ENCODE measurements at places on chromosomes 7 and 10. TPM values are rescaled to one million over a fixed set of nuclear protein-coding genes. Genes with fewer than 3 reads are reported as not detected.

DNA sequence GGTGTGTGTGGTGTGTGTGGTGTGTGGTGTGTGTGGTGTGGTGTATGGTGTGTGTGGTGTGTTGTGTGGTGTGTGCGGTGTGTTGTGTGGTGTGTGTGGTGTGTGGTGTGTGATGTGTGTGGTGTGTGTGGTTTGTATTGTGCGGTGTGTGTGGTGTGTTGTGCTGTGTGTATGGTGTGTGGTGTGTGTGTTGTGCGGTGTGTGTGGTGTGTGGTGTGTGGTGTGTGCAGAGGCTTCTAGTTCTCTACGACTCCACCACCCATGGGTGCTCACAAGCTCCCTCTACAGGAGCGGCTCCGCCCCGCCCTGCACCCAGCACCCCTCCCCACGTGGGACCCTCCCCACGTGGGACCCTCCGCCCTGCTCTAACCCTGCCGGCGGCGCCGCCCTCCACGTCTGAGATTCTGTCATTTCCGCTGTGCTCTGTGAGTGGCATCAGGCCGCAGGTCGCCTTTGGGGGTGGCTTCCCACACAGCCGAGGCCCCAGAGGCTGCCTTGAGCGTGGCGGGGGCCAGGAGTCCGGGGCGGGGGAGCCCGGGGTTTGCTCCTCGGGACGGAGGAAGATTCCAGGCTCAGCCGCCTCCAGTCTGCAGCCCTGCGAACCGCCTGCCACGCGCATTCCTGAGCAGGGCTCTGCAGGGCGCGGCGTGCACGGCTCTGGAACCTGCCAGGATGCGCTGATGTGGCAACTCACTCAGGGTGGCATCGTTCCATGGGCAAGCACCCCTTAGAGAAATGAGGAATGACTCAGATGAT, 37.0 kb upstream of the DNAJB6 start:
- DNase-seq = no peak

The FAM25G gene
- total RNA-seq = not detected

DNA sequence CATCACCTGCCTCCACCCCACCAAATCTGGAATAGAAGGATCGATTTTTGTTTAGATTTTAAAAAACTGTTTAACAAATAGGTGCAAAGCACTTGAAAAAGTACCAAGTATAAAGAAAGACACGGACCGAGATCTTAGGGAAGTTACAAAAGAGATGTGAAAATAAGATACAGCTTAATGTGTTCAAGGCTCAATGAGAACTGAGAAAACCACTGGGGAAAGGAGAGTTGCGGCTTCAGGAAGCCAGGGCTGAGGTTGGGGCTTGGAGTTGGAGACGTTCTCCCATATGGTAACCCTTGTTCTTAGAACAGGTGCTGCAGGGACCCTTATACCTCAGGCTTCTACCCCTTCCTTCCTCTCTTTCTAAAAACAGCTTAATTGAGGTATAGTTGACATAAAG, 140.2 kb downstream of the FANK1 start:
- no peak for DNase-seq

The PNLIPRP2 gene
- not detected for total RNA-seq

- no peak for DNase-seq
Measured at GRCh38 chr10:7886056-7886455, 67.8 kb downstream of the TAF3 start.

GRCh38 chr10:16674147-16674703, 143.0 kb downstream of the RSU1 start:
- DNase-seq = no peak

The ZWINT gene
- 55.9 TPM for total RNA-seq

DNA sequence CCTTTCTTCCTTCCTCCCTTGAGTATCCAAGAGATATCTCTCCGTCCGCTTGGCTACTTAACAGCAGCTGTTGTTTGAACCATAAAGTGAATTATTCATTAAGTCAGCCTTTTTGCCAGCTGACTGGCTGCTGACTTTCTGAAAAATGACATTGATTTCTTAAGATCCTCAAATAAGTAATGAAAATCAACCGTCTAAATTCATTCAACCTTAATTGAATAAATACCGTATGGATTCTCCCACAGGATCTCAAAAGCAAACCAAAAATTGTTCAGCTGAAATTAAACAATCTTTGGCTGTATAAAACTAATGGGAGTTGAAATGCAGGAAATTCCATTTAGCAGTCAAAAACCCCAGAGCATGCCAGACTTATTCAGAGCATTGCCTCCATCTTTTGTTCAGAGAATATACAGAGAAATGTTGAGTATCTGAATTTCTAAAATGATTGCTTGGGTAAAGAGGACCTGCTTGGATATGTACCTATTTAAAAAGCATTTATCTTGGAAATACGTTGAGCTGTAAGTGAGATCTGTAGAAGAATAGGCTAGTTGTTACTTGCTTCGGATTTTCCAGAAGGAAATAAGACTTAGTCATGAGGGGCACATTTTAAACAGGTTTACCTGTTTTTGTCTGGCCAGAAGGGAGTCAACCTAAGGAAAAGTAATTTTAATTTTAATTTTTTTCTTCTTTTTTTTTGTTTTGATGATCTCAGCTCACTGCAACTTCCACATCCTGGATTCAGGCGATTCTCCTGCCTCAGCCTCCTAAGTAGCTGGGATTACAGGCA, 136.2 kb downstream of the PLXDC2 start:
- no peak for DNase-seq
